ENCODE measurements at places on chromosomes 5 and 9. TPM values are rescaled to one million over a fixed set of nuclear protein-coding genes. Genes with fewer than 3 reads are reported as not detected.
A peak's percentile ranks its signal among the peaks of the same experiment; 100 is the strongest.

GRCh38 chr5:136205941-136206340 lies 13.0 kb upstream of the SMIM32 start:
- DNase-seq, result no peak

DNA sequence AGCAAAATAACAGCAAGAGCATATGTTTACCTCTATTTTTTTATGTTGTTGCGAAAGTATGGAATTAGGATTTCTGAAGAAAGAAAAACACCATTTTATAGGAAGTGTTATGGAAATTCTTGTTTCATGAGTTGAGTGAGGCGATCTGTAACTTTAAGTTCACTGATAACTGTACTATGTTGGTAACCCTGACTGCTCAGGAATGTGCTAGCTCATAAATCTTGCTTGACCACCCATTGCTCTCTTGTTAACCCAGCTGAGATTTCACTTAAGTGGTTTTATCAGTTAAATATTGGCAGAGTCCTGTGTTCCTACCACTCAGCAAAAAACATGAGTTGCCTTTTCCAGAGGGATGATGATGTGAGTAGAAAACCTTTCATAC lies 91.1 kb upstream of the STARD4 start:
- no peak for DNase-seq

DNA sequence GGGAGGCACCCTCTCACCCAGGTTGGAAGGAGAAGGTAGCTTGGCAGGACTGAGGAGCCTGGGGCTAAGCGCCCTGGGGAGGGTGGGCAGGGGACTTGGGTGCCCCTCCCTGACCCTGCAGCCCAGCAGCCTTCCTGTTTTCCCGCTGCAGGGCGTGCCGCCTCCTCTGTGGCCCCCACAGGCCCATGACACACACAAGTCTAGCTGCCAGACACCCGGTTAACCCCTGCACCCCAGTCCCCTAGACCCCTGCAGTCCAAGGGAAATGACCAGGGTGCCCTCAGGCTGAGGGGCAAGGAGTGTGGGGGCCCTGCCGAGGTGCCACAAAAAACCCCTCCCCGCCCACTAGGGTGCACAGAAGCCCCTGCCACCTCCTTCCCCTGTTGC lies 33.0 kb downstream of the GOLGA2 start:
- no peak for DNase-seq

DNA sequence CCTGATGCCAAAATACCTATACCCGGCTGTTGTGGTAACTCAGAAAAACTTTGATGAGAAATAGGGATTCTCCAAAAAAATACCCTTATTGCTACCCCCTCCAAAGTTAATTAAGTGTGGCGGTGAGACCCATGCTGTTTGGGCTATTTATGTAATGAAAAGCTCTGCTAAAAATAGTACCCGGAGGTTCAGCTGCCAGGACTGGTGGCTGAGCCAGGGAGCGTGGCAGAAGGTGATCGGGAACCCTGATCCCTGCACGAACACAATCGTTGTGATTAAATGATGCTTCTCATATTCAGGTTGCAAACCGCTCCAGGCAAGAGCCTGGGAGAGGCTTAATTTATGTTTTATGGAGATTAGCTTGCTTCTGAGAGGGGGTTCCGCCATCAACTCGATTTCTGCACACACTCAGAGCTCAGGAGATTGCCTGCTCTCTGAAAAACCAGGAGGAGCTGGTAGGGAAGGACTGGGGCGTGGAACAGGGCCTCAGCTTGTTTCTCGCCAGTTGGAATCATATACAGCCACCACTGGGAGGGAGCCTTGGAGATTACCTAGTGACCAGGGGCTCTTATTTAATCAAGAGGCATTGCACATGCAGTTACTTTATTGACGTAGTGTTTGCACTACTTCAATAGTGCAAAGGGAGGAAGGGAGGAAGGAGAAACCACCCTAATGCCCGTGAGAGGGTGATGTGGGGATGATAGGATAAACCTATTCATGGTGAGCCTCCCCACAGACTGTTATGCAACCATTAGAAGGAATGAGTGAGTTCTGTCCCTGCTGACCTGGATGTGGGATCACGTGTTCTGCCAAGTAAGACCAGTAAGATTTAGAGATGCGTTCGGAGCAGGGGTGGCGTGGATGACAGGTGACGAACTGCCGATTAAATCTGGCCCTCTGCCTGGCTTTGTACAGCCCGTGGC lies 23.4 kb downstream of the HRH2 start:
- DNase-seq, result no peak

GRCh38 chr9:126945682-126946081 lies 31.1 kb downstream of the RALGPS1 start:
- DNase-seq, result no peak

GRCh38 chr5:133751421-133751820 lies 139.1 kb upstream of the FSTL4 start:
- no peak for DNase-seq

- DNase-seq, result no peak
Observed at GRCh38 chr5:53537711-53538110, 22.7 kb upstream of the NDUFS4 start.

GRCh38 chr5:169164481-169164925 lies 136.4 kb downstream of the SLIT3 start:
- DNase-seq, result no peak

DNA sequence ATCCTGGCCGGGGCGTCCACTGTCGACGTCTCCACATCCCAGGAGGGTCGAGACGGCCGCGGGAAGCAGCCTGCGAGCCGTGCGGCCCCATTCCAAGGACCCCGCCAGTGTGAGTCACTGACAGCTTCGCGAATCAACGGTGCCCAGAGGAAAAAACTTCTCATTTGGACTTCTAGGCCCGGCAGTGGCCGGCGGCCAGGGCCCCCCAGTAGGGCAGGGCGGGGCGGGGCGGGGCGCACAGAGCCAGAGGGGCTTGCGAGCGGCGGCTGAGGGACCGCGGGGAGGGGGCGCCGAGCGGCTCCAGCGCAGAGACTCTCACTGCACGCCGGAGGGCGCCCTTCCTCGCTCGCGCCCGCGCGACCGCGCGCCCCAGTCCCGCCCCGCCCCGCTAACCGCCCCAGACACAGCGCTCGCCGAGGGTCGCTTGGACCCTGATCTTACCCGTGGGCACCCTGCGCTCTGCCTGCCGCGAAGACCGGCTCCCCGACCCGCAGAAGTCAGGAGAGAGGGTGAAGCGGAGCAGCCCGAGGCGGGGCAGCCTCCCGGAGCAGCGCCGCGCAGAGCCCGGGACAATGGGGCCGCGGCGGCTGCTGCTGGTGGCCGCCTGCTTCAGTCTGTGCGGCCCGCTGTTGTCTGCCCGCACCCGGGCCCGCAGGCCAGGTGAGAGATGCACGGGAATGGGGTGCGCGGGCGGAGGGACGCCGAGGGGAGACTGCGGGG lies at the start of gene F2R:
Gene F2R, plus strand, starts transcription at position 391 of the 720 bp plus-strand sequence. Its CDS starts 182 bp downstream, at position 573.
- no peak for DNase-seq

DNA sequence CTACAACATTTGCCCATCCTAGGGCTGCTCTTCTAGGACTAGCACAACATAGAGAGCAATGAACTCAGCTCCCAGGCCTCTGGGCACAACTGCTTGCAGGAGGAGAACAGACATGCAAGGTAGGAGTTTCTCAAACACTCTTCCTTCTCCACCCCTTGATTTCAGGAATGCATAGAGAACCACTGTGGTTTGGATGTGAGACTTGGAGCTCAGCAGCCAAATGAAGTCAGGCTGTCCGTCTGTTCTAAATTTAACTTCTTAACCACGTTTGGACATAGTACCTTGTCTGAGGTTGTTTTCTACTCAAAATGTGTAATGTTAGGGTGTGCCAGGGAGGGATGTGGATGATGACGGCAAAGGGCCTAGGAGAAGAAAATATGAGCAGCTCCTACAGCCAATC lies 515.1 kb upstream of the TNC start:
- no peak for DNase-seq

GRCh38 chr5:40507095-40507494 lies 172.6 kb upstream of the PTGER4 start:
- no peak for DNase-seq

GRCh38 chr9:28832168-28832770 lies 1259.0 kb upstream of the C9orf72 start:
- DNase-seq, result no peak

- peak; percentile 32 for DNase-seq
Observed at GRCh38 chr5:126414874-126415502, 8.2 kb upstream of the GRAMD2B start.

GRCh38 chr9:114432323-114433067 lies 44.7 kb upstream of the AKNA start:
- DNase-seq, result no peak

DNA sequence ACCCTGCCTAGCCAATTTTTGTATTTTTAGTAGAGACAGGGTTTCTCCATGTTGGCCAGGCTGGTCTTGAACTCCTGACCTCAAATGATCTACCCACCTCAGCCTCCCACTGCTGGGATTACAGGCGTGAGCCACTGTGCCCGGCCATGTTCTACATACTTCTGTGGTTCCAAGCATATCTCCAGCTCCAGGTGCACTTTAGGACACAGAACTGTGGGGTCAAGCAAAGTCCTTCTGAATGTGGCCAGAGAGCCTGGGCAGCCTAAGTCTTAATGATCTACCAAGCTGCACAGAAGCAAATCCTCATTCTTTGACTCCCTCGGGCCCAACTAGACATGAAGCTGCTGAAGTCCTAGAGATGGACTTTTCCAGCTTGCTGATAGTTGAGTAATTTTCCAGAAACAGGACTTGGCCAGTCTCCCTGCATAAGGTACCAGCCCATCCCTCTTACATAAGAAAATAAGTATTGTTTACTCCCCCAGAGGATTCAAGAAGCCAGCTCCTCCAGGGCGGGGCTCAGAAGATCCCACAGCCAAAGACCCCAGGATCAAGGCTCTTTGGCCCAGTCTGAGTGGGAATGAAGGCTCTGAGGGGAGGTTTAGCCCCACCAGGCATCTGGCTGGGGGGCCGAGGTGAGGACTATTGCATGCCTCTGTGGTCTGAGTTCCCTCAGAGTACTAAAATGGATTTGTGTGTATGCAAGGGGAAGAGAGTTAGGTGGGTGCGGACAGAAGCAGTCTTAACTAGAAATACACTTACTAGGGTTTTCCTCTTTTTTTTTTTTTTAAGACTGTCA lies 8.7 kb downstream of the CLTB start:
- no peak for DNase-seq

DNA sequence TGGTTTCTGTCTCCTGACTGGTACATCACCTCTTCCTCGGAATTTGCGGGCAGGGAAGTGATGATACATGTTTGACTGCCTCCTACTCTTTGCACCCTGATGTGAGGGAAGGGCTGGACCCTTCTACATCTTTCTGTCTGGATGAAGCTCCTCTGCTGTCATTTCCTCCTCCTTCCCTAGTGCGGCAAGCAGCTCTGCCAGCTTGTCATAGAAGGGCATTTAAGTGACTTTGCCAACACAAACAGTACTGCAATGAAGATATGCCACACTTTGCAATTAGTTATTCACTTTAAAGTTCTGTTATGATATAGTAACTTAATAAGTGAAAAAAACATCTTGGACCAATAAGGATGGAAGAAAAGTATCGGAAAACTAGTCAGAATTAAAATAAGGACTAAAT lies 48.5 kb upstream of the ABL1 start:
- no peak for DNase-seq

GRCh38 chr5:74237571-74238145 lies 402.9 kb downstream of the ENC1 start:
- DNase-seq, result no peak

DNA sequence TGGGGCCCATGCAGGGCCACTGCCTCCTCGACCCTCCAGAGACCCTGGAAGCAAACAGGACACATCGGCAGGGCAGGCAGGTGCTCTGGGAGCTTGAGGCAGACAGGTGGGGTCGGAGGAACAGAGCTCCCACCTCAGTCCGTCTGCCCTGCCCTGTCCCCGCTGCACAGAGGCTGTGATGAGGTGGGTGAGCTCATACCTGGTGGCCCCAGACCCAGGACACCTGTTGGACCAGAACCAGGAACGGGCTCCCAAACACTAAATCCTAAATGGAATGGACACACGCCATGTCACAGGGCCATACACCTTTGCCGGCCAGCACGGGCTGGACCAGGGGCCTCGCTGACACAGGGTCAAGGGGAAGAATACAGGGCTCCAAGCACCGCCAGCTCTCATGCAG lies 5.5 kb downstream of the SOHLH1 start:
- DNase-seq, result no peak

- peak; percentile 82 for DNase-seq
Observed at GRCh38 chr5:39517800-39518199, 93.0 kb upstream of the DAB2 start.

DNA sequence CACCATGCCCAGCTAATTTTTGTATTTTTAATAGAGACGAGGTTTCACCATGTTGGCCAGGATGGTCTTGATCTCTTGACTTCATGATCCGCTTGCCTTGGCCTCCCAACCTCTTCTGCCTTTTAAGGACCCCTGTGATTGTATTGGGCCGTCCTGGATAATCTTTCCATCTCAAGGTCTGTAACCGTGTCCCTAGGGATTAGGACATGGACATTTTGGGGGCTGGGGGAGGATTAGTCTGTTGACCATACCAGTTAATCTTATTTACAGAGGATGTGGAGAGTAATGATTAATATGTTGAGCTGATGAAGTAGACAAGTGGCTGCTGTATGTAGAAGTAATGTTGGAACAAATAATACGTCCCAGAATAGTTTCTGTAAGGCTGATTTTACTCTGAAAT lies 23.1 kb downstream of the LNPEP start:
- DNase-seq, result no peak

DNA sequence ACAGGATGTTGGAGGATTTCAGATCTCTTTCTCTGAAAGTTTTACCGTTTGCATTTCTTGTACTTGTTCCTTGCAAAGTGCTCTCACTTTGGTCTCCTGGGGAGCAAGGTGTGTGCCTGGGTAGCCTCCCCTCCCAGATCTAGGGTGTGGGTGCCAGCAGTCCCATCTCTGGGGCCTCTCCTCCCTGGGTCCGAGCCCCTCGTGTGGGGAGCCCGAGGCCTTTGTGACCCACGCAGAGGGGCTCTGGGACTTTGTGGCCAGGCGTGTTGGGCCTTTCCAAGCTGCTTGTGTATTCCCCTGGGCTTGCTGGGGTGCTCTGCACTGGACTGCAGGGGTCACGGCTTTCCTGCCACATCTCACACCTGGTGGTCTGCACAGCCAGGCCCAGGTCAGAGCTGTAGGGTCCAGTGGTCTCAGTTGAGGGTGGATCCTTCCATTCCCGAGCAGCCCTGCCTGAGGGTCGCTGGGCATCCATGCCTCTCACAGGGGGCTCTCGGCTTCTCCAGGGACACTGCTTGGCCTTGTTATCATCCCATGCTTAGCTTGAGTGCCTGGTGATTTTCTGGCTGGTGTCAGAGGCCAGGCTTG lies 96.3 kb downstream of the CACNA1B start:
- no peak for DNase-seq

GRCh38 chr5:131379723-131380122 lies 115.9 kb downstream of the CDC42SE2 start:
- DNase-seq, result no peak

- DNase-seq, result peak; percentile 29
Observed at GRCh38 chr9:96491079-96491879, 41.3 kb downstream of the HABP4 start.

- no peak for DNase-seq
Observed at GRCh38 chr9:132216861-132217619, 55.2 kb downstream of the NTNG2 start.

- no peak for DNase-seq
Observed at GRCh38 chr5:177100714-177101121, 14.0 kb downstream of the FGFR4 start.

DNAH5 gene
- 12.4 TPM for polyA plus RNA-seq

HRCT1 gene
- polyA plus RNA-seq, result 3.0 TPM

CEL gene
- polyA plus RNA-seq, result 0.41 TPM

HMMR gene
- polyA plus RNA-seq, result 6.3 TPM

SPATA31E1 gene
- 0.02 TPM for polyA plus RNA-seq

GDA gene
- polyA plus RNA-seq, result not detected

IFNA1 gene
- polyA plus RNA-seq, result not detected

ALAD gene
- 11.8 TPM for polyA plus RNA-seq

SLC24A2 gene
- not detected for polyA plus RNA-seq

SLC27A6 gene
- 0.04 TPM for polyA plus RNA-seq

EIF4E1B gene
- polyA plus RNA-seq, result not detected

DBH gene
- polyA plus RNA-seq, result not detected

GRHPR gene
- 96.1 TPM for polyA plus RNA-seq

HAPLN1 gene
- not detected for polyA plus RNA-seq

FOXD4 gene
- polyA plus RNA-seq, result not detected

PLAC8L1 gene
- polyA plus RNA-seq, result 0.15 TPM
